ENCODE measurements at places on chromosomes 16 and 17. TPM values are rescaled to one million over a fixed set of nuclear protein-coding genes. Genes with fewer than 3 reads are reported as not detected.

The RPRML gene
- total RNA-seq: 0.38 TPM

The LIG3 gene
- total RNA-seq: 29.7 TPM

The PROCA1 gene
- 3.3 TPM for total RNA-seq

The SEZ6L2 gene
- 11.9 TPM for total RNA-seq

The KCNJ18 gene
- not detected for total RNA-seq

The GNG13 gene
- not detected for total RNA-seq

The PIRT gene
- not detected for total RNA-seq

The OR3A3 gene
- not detected for total RNA-seq

DNA sequence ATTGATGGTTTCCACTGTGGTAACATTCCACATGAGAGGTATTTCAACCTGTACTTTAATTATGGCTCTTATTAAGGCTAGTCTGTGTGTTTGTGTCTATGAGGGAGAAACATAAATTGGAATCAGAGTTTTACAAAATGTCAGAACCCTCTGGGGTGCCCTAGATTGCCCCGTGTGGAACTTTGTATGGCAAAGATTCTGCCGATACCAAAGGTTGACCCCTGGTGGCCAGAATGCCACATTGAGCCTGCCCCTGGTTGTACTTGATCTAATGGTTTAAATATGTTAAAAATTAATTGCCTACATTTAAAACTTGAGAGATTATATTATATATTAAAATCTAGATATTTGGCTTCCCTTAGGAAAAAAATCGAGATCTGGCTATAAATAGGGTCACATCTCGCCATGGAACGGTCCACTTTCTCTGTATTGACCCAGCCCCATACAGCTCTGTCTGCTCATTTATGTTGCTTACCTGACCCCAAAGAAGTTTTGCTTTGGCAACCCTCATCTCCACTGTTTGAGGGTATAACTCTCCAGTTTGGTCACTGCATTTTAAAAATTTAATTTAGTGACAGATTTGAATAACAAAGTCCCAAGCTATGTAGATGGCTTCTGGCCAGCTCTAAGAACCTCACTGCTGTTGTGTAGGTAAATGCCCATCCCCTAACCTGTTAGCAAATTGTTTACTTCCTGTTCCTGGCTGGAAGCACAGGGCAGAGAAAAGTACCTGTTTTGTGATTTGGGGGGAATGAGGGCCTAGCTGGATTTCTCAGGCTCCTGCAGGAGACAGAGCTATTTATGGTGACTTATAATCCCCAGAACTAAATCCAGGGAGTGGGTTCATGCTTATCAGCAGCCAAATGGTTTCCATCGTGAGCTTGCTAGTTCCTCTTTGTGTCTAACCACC, 95.0 kb downstream of the PLCG2 start:
- H3K4me3 ChIP-seq: no peak overlapping the region
- H3K27ac ChIP-seq: no peak overlapping the region
- no peaks in the 10 kb centered on the region for H3K36me3 ChIP-seq
- no peaks in the 10 kb centered on the region for H3K27me3 ChIP-seq

GRCh38 chr17:78940708-78941107, 15.5 kb upstream of the TIMP2 start:
- no peak overlapping the region for H3K4me3 ChIP-seq
- no peaks in the 10 kb centered on the region for H3K27me3 ChIP-seq
- no peaks in the 10 kb centered on the region for H3K36me3 ChIP-seq
- no peaks in the 10 kb centered on the region for H3K4me1 ChIP-seq

- H3K4me1 ChIP-seq: peaks cover 21% of the 10 kb centered on the region
- H3K27me3 ChIP-seq: no peaks in the 10 kb centered on the region
- no peak for DNase-seq
- H3K27ac ChIP-seq: no peak overlapping the region
Measured at GRCh38 chr17:21248500-21248899, 4.7 kb downstream of the NATD1 start.

DNA sequence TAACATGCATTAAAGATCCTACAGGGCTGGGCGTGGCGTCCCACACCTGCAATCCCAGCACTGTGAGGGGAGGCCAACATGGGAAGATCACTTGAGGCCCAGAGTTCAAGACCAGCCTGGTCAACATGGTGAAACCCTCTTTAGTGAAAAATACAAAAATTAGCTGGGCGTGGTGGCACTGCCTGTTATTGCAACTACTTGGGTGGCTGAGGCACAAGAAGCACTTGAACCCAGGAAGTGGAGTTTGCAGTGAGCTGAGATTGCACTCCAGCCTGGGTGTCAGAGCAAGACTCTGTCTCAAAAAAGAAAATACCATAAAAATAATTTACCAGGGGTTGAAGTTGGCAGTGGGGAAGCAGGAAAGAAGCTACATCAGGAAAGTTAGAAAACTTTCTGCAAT, 12.9 kb downstream of the TXNDC11 start:
- no peak for DNase-seq
- peaks cover 85% of the 10 kb centered on the region for H3K36me3 ChIP-seq
- H3K4me1 ChIP-seq: peaks cover 44% of the 10 kb centered on the region

DNA sequence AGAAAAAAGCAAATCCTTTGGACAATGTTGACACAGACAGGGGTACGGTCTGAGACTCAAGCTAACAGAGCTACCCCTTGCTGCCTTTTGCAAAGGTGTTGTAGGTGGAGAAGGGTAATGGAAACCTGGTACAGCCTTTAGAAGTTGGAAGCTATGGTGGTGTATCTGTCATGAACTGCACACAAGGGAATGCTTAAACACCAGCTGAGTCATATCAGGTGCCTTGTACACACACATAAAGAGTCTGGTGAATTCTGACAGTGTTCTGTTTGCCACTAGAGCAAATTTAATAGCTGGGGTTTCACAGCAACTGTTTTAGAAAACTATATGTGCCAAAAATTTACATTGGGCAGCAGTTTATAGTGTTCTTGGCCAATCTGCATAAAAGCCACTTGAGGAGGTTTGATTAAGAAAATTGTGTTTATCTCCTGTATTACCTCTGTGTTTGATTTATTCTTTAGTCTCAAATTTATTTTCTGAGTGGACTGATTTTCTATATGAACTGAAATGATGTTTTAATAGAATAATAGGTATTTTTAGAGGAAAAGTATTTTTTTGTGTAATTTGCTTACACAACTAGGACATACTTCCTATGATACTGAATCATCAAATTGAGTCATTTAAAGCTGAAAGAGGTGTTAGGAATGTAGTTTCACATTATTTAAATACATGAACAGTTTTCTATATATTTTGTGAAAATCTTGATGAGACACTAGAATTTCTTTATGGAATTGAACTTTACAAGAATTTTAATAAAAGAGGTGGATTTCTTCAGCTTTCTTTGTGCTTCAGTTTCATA, 136.9 kb downstream of the MAP2K6 start:
- H3K4me1 ChIP-seq: no peaks in the 10 kb centered on the region
- no peak overlapping the region for H3K4me3 ChIP-seq
- DNase-seq: no peak
- no peaks in the 10 kb centered on the region for H3K27me3 ChIP-seq

DNA sequence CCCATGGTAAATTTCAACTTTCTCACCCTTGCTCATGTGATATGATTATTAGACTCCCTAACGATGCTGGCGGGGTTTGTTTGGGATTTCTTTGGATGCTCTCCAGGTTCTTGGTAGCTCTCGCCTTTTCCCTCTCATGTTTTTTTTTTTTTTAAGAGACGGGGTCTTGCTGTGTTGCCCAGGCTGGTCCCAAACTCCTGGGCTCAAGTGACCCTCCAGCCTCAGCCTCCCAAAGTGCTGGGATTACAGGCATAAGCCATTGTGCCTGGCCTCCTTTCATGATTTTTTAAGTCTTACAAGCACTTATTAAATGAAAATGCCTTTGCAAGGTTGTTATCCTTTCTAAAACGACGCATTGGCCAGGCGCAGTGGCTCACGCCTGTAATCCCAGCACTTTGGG, 24.1 kb downstream of the KIAA0513 start:
- no peaks in the 10 kb centered on the region for H3K36me3 ChIP-seq
- no peak for DNase-seq
- H3K27me3 ChIP-seq: no peaks in the 10 kb centered on the region

DNA sequence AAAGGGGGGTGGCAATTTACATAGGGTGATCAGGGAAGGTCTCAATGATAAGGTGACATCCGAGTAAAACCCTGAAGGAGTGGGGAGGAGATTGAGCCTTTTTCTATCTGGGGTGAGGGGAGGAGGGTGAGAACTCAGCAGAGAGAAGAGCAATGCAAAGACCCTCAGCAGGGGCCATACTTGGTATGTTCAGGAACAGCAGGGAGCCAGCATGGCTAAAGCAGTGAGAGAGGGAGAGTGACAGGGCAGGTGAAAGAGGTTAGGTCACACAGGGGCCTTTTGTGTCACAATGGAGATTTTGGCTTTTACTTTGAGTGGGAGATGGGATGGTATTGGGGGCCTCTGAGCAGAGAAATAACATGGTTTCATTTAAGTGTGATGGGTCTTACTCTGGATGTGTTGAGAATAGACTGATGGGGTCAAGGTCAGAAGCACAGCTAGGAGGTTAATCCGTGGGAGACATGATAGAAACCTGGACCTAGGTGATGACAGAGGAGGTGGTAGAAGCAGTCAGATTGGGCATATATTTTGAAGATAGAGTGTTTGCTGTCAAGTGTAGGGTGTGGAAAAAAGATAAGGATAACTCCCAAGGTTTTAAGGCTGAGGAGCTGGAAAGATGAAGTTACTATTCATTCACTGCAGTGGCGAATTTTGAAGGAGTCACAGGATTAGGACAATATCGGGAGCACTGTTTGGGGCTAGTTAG, 6.2 kb downstream of the SP2 start:
- H3K4me1 ChIP-seq: peaks cover 49% of the 10 kb centered on the region
- no peaks in the 10 kb centered on the region for H3K27me3 ChIP-seq
- H3K27ac ChIP-seq: no peak overlapping the region
- no peaks in the 10 kb centered on the region for H3K36me3 ChIP-seq

DNA sequence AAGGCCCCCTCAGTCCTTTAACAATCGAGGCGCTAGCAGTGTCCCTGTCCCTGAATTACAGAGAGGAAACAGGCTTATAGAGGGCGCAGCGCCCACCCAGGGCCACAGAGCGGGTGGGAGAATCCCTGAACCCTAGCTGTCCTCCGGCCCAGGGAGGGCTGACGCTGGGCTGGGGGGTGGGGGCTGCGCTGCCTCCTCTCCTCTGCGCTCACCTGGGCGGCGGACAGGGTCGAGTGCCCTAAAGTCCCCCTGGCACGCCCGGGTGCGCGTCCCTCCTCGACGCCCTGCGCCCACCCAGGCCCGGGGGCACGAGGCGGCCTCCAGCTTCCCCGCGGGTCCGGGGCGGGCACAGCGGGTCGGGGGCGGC, 200.4 kb upstream of the N4BP1 start:
- peaks cover 30% of the 10 kb centered on the region for H3K27me3 ChIP-seq
- no peak overlapping the region for H3K27ac ChIP-seq
- H3K36me3 ChIP-seq: no peaks in the 10 kb centered on the region
- H3K4me1 ChIP-seq: no peaks in the 10 kb centered on the region
- H3K4me3 ChIP-seq: no peak overlapping the region
- DNase-seq: no peak

DNA sequence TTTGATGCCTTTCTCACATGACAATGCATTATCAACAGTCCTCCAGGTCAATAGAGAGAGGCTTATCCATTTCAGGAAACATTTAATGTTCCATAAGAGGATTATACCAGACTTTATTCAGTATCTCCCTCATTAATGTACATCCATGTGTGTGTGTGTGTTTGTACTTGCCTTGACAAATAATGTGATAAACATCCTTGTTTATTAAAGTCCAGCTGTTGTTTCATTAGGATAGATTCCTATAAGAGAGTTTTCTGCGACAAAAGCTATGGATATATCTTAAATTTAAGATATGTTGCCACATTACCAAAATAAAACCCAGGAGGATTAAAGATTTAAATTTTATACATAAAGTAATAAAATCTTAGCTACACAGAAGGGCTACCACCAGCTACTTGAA, 492.6 kb downstream of the TOX3 start:
- no peaks in the 10 kb centered on the region for H3K27me3 ChIP-seq
- H3K4me1 ChIP-seq: no peaks in the 10 kb centered on the region
- no peaks in the 10 kb centered on the region for H3K36me3 ChIP-seq

- no peaks in the 10 kb centered on the region for H3K36me3 ChIP-seq
- no peak overlapping the region for H3K4me3 ChIP-seq
- H3K4me1 ChIP-seq: no peaks in the 10 kb centered on the region
- no peak for DNase-seq
- no peak overlapping the region for H3K27ac ChIP-seq
Measured at GRCh38 chr17:69466451-69466850, 52.0 kb downstream of the MAP2K6 start.

DNA sequence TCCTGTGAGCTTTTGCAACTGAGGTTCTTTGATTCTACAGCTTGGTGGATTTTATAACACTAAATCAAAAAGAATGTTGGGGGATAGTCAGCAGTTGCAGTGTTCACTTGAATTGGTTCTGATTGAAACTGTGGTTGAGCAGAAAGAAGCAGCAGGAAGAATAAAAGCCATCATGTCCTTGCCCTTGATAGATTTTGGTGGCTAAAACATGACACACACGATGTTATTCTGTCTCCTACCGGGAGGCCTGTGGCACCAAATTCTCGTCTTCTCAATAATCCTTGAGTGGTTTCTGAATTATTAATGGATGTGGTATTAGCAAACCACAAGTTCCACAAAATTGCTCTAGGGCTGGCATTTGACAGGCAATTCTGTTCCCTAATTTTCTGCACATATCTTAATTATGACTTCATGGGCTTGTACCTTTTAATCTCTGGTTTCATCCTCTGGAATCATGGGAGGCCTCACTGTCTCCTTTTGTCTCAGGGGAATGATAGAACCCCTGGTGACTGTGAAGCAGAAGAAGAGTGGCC, 338.2 kb downstream of the SNX29 start:
- H3K27me3 ChIP-seq: no peaks in the 10 kb centered on the region
- no peak overlapping the region for H3K4me3 ChIP-seq
- no peak for DNase-seq
- H3K27ac ChIP-seq: no peak overlapping the region
- H3K4me1 ChIP-seq: no peaks in the 10 kb centered on the region

DNA sequence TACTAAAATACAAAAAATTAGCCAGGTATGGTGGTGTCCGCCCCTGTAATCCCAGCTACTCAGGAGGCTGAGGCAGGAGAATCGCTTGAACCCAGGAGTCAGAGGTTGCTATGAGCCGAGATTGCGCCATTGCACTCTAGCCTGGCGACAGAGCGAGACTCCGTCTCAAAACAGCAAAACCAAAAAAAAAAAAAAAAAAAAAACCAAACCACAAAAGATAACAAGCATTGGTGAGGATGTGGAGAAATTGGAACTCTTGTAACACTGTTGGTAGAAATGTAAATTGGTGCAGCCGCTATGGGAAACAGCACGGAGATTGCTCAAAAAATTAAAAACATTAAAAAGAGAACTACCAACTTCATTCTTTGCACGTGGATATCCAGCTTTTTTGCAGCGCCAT, 119.4 kb downstream of the OR1D5 start:
- no peaks in the 10 kb centered on the region for H3K36me3 ChIP-seq
- no peak overlapping the region for H3K4me3 ChIP-seq
- DNase-seq: no peak
- no peak overlapping the region for H3K27ac ChIP-seq
- H3K27me3 ChIP-seq: peaks cover 9% of the 10 kb centered on the region

DNA sequence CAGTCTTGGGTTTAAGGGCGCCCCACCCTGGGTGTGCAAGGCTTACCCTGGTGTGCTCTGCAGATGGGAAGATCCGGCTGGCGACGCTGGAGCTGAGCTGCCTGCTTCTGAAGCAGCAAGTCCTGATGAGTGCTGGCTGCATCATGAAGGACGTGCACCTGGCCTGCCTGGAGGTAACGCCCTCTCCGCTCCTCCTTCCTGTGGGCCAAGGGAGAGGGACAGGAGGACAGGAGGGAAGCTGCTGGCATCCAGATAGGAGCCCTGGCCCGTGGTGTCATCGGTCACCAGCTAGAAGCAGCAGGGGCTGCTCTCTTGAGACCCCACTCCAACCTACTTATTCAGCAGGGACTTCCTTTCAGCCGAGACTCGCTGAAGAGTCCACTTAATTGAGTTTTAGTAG, 97.8 kb downstream of the CLEC16A start:
- no peak overlapping the region for H3K27ac ChIP-seq
- no peaks in the 10 kb centered on the region for H3K27me3 ChIP-seq
- H3K36me3 ChIP-seq: peaks cover 69% of the 10 kb centered on the region
- H3K4me1 ChIP-seq: no peaks in the 10 kb centered on the region
